A549 treated with Hydrocortisone at 1 μM for 4 hours (cell line): ENCODE measurements at places on chromosomes 11 and 22. TPM values are rescaled to one million over a fixed set of nuclear protein-coding genes. Genes with fewer than 3 reads are reported as not detected.

Gene KRTAP5-7
- not detected in 5 replicates for total RNA-seq

Gene OR5B2
- not detected in 5 replicates for total RNA-seq

Gene RCOR2
- 0.88 to 1.1 TPM (median 0.99 TPM) in 5 replicates for total RNA-seq

Gene BAIAP2L2
- 5.3 to 8.0 TPM (median 7.2 TPM) in 5 replicates for total RNA-seq

Gene DEFB108B
- total RNA-seq: not detected in 5 replicates

Gene GGTLC3
- total RNA-seq: not detected in 5 replicates

Gene SAA1
- total RNA-seq: 2.4 to 4.0 TPM (median 3.4 TPM) in 5 replicates

Gene MS4A6E
- not detected in 5 replicates for total RNA-seq

Gene OR4D5
- not detected in 5 replicates for total RNA-seq

Gene C11orf91
- total RNA-seq: 0.85 to 2.1 TPM (median 2.0 TPM) in 5 replicates

Gene JAML
- total RNA-seq: not detected in 5 replicates

Gene ZNF280A
- 3.0 to 3.7 TPM (median 3.4 TPM) in 5 replicates for total RNA-seq

Gene LRP5
- total RNA-seq: 39.6 to 53.6 TPM (median 45.8 TPM) in 5 replicates

Gene SCGB1D2
- 0.28 TPM in 1 of 5 replicates, not detected in the others for total RNA-seq

Gene KRTAP5-1
- not detected in 5 replicates for total RNA-seq

Gene SYCE3
- total RNA-seq: 0.25 to 0.52 TPM (median 0.48 TPM) in 3 of 5 replicates, not detected in the others
